ENCODE measurements at places on chromosomes 1 and 21.

GRCh38 chr1:3277623-3278022 is 176.8 kb upstream of the ARHGEF16 start:
- no peak for DNase-seq

- no peak for DNase-seq
Measured at GRCh38 chr1:221264848-221265247, 385.6 kb downstream of the HLX start.

GRCh38 chr1:168234846-168235547 is 9.2 kb downstream of the SFT2D2 start:
- peak; percentile 35 for DNase-seq

DNA sequence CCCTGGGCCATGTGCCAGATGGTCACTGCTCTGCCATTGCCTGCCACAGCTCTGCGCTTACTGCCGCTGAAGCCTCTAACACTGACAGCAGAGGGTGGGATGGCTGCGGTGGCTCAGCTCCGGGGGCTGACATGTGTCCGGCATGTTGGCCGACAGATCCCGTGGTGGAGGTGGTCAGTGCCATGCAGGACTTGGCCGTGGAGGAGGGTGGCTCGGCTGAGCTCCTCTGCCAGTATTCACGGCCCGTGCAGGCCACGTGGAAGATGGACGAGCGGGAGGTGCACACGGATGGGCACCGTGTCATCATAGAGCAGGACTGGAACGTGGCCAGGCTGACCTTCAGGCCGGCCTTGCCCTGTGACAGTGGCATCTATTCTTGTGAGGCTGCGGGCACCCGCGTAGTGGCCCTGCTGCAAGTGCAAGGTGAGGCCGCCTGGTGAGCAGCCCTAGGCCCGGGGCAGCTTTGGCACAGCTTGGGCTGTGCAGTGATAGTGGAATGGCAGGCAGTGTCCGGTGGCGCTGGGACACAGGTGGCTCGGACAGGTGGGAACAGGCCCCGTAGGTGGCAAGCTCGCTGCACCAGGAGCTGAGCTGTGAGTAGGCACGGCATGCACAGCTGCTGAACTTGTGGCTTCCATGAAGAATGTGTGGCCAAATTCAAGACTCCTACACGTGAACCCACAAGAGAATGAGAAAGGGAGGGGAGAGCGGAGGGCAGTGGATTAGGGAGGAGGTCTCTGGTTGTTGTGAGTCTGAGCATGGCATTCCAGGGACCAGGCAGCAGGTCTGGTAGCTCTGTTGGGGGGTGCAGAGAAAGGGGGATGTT is 91.8 kb downstream of the TRIM11 start:
- no peak for DNase-seq

DNA sequence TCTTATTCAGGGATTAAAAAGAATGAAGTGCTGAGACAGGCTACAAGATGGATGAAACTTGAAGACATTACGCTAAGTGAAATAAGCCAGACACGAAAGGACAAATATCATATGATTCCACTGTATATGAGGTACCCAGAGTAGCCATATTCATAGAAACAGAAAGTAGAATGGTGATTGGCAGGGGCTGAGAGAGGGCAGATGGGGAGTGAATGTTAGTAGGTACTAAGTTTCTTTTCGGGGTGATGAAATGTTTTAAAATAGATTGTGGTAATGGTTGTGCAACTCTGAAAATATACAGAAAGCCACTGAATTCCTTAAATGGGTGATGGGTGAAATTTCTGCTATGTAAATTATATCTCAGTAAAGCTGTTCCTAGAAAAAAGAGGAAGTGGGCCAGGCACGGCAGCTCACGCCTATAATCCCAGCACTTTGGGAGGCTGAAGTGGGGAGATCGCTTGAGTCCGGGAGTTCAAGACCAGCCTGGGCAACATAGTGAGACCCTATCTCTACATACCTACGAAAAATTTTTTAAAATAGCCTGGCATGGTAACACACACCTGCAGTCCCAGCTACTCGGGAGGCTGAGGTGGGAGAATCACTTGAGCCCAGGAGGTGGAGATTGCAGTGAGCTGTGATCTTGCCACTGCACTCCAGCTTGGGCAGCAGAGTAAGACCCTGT is 15.9 kb downstream of the SLC27A3 start:
- DNase-seq = peak; percentile 60

GRCh38 chr1:109849655-109850054 is 61.0 kb upstream of the CSF1 start:
- DNase-seq = no peak

GRCh38 chr1:118253053-118253915 is 68.3 kb upstream of the SPAG17 start:
- no peak for DNase-seq

DNA sequence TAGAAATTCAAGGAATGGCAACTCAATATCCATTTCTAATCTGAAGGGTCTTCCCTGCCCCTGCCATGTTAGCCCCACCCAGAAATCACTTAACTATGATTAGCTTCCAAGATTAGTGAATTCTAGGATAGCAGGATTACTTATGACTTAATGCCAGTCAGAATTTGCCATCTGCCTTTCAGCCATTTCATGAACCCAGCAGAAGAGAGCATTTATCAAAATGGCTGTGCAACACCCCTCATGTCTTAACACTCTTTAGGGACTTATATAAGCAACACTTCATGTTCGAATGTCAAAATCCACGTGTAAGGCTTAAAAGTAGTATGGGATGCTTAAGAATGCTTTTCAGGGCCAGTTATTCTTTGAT is 288.5 kb downstream of the NFIA start:
- no peak for DNase-seq

DNA sequence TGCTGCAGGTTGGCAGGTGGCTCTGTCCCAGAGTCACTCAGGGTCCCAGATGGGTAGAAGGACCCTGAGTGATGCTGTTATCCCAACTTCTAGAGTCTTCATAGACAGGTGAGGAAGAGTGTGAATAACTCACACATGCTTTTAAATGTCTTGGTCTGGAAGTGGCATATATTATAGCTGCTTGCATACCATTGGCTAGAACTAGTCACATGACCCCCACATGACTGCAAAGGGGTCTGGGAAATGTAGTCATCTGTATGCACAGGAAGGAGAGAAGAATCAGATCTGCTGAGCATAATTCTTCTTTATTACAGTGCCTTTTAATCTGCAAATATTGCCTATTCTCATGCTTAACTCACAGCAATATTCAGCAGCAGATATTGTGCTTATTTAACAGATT is 28.2 kb upstream of the KLHDC7A start:
- DNase-seq = no peak

DNA sequence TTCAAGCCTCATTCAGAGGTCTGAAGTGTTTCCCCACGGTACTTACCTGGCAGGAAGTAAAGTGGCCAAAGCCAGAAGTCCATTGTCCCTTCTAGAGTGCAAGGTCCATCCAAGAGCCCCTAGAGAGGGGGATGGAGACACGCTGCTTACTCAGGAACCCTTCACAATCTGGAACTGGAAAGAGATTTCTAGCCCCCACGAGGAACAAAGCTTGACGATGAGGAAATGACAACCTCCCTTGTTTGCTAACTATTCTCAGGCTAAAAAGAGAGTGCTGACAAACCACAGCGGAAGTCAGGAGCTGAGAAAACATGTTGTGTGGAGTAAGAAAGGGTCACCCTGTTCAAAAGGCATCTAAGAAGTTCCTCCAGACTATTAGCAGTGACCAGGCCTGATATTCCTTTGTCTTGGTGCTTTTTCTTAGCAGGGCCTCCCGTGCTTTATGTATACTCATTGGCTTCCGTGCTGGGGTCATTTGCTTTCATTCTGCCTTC is at the start of gene FCMR:
Gene FCMR, minus strand, starts transcription at position 170 of the 494 bp plus-strand sequence. Its CDS starts 87 bp downstream, at position 83.
- no peak for DNase-seq

- no peak for DNase-seq
Measured at GRCh38 chr1:25148673-25149300, 83.5 kb downstream of the SYF2 start.

- no peak for DNase-seq
Measured at GRCh38 chr1:55038974-55039341, 390 bp upstream of the PCSK9 start.

Measured in GM12891 (cell line).